Effector memory CD8-positive, alpha-beta T cell (primary cell): ENCODE measurements at places on chromosomes 11 and 22.
A peak's percentile ranks its signal among the peaks of the same experiment; 100 is the strongest.

DNA sequence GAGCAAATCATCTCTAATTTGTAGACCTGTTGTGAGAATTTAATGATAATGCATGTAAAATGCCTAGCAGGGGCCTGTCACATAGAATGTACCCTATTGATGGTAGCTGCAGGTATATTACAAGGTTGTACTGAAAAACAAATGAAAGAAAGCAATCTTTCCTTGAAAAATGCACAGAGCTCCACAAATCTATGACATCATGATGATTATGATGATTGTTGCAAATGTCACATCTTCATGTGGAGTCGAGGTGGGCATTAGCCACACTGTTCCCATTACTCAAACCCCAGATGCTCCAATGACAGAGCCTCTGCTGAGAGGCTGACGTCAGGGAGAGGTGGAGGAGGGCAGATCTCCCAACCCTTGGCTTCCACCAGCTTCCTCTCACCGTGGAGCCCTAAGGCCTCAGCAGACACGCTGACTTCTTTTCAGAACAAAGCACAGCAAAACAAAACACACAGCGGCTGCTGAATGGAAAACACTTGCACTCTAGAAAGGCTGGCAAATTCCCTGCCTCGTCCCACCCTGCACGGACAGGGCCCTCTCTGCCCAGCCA, 298.3 kb downstream of the KIRREL3 start:
- no peak for DNase-seq
- no peaks in the 10 kb centered on the region for H3K36me3 ChIP-seq
- no peak overlapping the region for H3K4me3 ChIP-seq

DNA sequence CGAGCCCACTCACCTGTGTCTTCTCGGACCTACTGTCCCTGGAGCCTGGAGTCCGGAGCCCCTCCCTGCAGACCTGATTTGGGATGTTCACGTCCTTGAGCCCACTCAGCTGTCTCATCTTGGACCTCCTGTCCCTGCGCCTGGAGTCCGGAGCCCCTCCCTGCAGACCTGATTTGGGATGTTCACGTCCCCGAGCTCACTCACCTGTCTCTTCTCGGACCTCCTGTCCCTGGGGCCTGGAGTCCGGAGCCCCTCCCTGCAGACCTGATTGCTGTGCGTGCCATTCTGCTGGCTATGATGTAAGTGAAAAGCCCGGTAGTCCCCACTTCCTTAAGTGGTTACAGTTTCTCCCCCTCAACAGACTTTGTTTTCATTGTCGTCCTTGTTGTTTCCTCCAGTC, 867.1 kb downstream of the BRD1 start:
- peaks cover 49% of the 10 kb centered on the region for H3K27me3 ChIP-seq
- H3K36me3 ChIP-seq: no peaks in the 10 kb centered on the region
- no peak overlapping the region for H3K27ac ChIP-seq
- no peak overlapping the region for H3K4me3 ChIP-seq
- peaks cover 1% of the 10 kb centered on the region for H3K4me1 ChIP-seq

- H3K4me1 ChIP-seq: peaks cover 5% of the 10 kb centered on the region
- peaks cover 84% of the 10 kb centered on the region for H3K27me3 ChIP-seq
- no peak overlapping the region for H3K27ac ChIP-seq
- H3K36me3 ChIP-seq: peaks cover 4% of the 10 kb centered on the region
These were observed 3.4 kb downstream of the FAM83F start for GRCh38 chr22:39997939-39998726.

DNA sequence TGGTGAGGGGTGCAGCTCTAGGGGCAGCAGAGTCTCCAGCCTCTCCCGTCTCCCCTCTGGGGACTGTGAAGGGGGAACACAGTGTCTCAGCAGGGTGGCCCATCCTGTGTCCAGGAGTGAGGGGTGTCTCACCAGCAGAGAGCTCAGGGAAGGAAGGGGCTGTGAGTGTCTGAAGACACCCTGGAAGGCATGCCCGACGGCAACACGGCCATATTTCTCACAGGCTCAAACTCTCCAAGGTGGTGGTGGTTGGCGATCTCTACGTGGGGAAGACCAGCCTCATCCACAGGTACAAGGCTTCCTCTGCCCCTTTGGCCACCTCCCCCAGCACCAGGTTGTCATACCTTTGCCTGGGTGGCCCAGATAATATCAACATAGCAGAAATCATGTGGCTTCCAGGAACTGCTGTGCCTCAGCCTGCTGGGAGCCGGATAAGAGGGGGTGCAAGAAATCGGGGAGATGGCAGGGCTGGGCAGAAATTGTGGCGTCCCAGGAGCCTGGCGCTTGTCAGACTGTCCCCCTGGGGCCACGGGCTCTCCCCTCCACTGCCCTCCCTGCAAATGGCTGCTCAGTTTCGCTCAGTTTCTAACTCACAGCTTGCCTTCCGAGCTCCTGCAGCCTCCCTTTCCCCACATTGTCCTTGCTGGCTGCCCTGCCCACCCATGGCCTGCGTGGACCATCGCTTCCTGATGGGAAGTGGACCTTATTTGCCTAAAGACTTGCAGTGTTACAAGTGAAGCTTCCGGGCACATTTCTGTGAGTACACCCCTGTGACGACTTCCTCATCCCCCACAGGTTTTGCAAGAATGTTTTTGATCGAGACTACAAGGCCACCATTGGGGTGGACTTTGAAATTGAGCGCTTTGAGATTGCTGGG, 7.2 kb downstream of the RAB36 start:
- no peak for DNase-seq
- no peaks in the 10 kb centered on the region for H3K36me3 ChIP-seq
- peaks cover 20% of the 10 kb centered on the region for H3K4me1 ChIP-seq
- peak overlapping the region; percentile 58 for H3K4me3 ChIP-seq

DNA sequence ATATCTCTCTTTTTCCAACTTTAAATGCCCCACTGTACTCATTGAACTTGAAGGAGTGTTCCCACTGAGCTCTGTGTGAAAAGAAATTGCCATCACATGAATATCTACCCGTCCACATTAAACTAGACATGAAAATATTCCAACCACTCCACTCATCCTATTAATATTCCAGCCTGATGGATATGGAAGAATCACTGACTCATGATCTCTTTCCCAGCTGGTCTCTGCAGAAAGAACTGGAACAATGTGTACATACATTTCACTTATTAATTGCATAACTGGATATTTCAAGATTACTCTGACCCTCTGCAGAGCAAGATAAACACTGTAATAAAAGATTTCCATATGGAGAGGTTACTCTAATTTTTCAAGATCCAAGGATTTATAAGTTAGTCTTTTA, 711.1 kb upstream of the LRRC4C start:
- H3K36me3 ChIP-seq: no peaks in the 10 kb centered on the region
- no peak overlapping the region for H3K27ac ChIP-seq
- no peak overlapping the region for H3K4me3 ChIP-seq
- no peak for DNase-seq
